ENCODE measurements at places on chromosomes 4 and X.

GRCh38 chr4:98081936-98082335 is 61.3 kb downstream of the STPG2 start:
- no peak for DNase-seq

DNA sequence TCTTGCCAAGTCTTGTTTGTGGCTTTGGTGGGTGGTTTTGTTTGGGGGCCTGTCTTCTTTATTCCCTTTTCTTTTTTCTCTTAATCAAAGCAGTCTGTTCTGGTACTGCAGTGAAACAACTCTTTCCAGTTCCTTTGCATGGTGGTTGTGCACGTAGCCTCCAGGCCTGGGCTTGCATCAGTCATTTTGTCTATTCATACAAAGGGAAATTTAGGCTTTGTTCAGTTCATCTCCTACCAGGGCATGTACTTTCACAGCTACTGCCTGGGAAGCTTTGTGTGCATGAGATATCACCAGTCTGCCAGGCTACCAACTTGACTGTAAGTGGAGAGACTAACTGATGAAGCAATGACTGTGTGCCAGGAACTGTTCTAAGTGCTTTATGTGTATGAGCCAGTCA is 8.5 kb downstream of the TRIM2 start:
- no peak for DNase-seq

DNA sequence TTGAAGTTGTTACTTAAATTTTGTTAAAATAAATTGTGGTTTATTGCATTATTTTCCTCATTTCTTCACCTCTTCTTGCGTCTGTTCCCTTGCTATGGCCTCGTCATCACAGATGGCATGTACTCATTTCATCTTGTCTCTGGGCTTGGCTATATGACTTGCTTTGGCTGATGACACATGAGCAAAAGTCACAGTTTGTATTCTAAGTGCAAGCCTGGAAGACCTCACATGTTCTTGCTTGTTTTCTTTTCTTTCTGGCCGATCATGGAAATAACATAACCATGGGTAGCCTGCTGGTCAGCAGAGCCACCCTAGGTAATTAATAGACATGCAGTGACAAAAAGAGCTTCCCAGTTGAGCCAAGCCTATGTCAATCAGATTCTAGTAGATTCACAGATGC is 527.9 kb downstream of the SPRY1 start:
- no peak for DNase-seq

GRCh38 chrX:149207518-149207917 is 297.6 kb downstream of the IDS start:
- DNase-seq = no peak

All from AG08396 (cell line).